ENCODE measurements at places on chromosomes 2 and 18. TPM values are rescaled to one million over a fixed set of nuclear protein-coding genes. Genes with fewer than 3 reads are reported as not detected.
A peak's percentile ranks its signal among the peaks of the same experiment; 100 is the strongest.

GRCh38 chr2:98027538-98027937 is 31.8 kb upstream of the TMEM131 start:
- DNase-seq = peak; percentile 10

GRCh38 chr2:120238728-120239487 is 13.7 kb upstream of the RALB start:
- no peak for DNase-seq

DNA sequence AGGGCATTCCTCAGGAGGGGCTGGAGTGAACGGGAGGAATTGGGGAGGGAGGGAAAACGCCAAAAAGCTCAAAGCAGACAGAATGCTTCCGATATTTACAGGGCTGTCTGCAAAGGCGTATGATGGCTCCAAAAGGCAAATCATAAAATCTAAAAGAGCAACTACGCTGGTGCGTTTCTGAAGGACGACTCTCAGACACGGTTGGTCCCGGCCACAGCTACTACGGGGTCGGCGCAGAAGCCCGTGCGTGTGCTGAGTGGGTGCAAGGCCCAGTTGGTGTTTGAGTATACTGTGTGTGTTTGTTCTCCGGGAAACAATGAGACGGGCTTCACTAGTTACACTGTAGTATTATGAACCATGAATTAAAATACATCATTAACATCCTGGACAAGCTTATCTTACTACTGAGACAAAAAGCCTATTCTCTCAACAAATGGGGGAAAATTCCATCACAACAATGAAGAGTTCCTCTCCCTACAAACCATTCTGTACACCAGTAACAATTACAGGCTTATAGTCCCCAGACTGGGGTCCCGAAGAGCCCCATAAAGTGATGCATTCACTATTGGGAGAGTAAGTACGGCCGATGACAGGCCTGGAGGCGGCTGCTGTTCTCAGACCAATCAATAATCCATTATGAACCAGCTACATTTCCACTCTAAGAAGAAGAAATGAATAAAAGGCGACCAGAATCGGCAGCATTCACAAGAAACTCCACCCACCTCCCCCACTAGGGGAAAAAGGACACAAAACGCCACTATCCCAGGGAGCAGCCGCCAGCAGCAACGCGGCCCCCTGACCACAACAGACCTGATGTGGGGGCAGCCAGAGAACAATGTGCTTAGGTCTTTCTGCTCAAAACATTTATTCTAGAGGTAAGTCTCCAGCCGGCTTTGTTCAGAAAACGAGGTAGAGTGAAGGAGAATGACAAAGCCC is 43.4 kb downstream of the ZNF516 start:
- DNase-seq = no peak

DNA sequence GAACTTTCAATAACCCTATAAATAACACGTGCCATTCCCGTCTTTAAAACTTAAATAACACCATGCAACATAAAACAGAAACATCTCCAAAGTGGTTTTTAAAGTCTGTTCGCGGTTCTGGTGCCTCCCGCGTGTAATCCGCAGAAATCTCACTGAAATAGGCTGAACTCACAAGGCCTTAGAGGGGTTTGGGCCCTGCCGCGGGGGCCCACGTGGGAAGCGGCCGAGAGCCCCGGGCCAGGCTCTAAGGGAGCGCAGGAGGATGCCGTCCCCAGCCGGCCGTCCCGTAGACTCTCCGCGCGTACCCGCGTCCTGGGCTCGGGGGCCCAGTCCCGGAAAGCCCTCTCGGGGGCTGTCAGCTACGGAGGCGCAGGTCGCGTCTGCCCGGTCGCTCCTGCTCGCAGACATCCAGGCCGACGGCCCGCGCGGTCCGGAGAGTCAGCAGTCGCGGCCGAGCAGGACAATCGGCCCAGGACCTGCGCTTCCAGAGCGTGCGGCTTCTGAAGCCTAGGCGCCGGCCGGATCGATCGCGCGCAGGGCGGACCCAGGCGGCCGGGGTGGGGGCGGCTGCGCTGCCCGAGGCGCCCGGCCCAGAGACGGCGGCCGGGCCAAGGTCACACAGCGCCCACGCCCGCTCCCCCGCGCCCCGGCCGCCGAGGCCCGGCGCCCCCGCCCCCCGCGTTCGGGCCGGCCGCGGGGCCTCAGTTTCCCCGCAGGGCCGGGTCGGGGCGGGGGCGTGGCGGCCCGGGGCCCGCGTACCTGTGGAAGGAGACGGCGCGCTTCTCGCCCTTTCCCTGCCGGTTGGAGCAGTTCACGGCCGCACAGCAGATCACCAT is 558 bp downstream of the THAP4 start:
- DNase-seq = no peak

GRCh38 chr2:133657591-133657990 is 89.3 kb upstream of the NCKAP5 start:
- no peak for DNase-seq

GRCh38 chr2:174800436-174801205 is 36.3 kb upstream of the CHRNA1 start:
- DNase-seq = no peak

- DNase-seq = no peak
These were observed 223.8 kb downstream of the GLI2 start for GRCh38 chr2:120959426-120959825.

- DNase-seq = no peak
These were observed 127.8 kb downstream of the AGPS start for GRCh38 chr2:177520324-177520723.

- DNase-seq = no peak
These were observed 279.8 kb downstream of the ZNF385B start for GRCh38 chr2:179581605-179582004.

- no peak for DNase-seq
These were observed 152.5 kb upstream of the ALKAL2 start for GRCh38 chr2:440403-440740.

DNA sequence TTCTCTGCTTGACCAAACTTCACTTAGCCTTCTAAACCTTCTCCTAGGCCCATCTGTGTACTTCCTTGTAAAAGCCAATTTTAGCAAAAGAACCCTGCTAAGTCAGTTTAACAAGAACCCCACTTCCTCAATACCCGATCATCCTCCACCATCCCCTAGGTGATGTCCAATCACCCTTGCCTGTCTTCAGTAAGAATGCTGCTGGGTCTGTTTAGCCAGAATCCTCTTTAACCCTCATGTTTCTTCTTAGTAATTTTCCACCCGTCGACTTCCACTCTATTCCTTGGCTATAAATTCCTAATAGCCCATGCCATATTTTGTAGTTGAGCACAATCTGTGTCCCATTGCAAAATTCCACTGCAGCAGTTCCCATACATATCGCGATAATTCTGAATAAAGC is 780.0 kb upstream of the RAB6C start:
- DNase-seq = no peak

GRCh38 chr2:1603059-1603458 is 141.3 kb downstream of the PXDN start:
- no peak for DNase-seq

DNA sequence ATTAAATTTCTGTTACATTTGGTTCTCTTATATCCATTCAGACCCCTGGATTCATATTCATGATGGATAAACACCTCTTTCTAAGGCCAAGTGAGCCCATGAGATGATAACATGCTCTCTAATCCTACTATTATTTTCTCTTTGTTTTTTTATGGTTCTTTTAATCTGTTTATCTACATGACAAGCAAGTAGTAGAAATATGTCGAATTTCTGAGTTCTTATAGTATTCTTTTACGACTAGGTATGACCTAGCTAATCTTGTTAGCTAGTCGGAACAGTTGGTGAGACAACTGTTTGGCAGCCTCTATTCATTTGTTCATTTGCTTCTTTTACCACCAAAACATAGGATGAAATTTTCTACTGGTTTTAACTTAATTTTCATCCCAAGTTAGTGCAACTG is 98.1 kb upstream of the SCG2 start:
- DNase-seq = no peak

GRCh38 chr2:1990724-1991123 is 246.4 kb upstream of the PXDN start:
- peak; percentile 90 for DNase-seq

GRCh38 chr2:238667008-238667407 is 180.9 kb upstream of the TWIST2 start:
- DNase-seq = peak; percentile 38

GRCh38 chr2:5736050-5736449 is 43.9 kb downstream of the SOX11 start:
- DNase-seq = no peak

NXPH2 gene
- not detected for total RNA-seq

GMPPA gene
- 42.5 TPM for total RNA-seq

TWIST2 gene
- total RNA-seq = 6.3 TPM

POMC gene
- not detected for total RNA-seq

SLC39A10 gene
- 40.0 TPM for total RNA-seq

SCN7A gene
- total RNA-seq = not detected

AGAP1 gene
- 43.8 TPM for total RNA-seq

SCYGR4 gene
- total RNA-seq = not detected

SNTG2 gene
- not detected for total RNA-seq

CAPN13 gene
- total RNA-seq = not detected

VWC2L gene
- not detected for total RNA-seq

TUBA3E gene
- not detected for total RNA-seq

All from osteocyte (in vitro differentiated cells).